ENCODE measurements at places on chromosomes 7 and 10.

DNA sequence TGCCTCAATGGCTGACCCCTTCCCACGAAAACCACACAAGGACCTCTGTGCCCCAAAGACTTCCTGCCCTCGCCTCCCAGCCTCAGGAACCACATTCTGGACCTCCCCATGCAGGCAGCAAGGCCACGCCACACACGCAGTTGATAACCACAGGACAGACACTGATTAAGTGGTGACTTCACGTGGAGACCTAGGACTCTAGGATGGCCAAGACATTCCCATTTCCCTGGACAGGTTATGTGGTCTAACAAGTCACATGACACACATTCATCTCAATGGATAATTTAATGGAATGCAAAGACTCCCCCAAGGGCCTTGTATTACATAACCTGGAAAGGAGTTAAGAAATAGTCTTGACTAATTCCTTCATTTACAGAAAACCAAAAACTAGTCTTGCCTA lies 110.2 kb downstream of the LARP4B start:
- DNase-seq: no peak

GRCh38 chr7:154613811-154614210 lies 389.1 kb downstream of the PAXIP1 start:
- DNase-seq: no peak

GRCh38 chr10:66982053-66982420 lies 56.2 kb downstream of the LRRTM3 start:
- DNase-seq: no peak

- DNase-seq: no peak
Observed at GRCh38 chr10:83678850-83679249, 460.5 kb upstream of the GHITM start.

DNA sequence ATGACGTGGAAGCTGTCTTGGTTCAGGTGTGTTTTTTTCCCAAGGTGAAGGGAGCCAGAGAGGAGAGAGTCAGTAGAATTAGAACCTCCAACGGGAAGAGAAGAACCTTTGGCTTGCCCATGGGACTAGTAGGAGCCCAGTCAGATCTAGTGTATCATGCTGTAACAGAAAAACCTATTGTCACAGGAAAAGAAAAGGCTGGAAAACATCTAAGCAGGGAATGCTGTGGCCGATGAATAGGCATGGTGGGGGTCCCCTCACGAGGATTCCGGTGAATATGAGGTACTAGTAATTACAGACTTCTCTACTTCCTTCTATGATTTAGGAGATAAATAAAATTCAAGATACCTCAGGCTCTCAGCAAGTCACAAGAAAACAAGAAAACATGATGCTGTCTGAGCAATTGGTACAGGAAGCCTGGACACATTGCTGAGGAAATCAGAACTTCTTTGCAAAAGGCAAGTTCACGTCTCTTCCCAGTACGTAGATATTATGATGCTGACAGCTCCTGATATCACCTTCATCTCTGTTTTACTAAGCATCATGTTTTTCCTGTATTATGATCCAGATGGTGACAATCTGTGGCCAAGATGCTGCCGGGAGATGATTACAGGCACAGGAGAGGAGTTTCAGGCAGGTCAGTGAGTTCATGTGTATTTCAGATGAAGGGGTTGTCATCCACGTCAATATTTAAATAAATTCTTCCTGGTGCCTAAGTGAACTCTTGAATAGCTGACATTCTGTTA lies 54.3 kb upstream of the NPY start:
- DNase-seq: no peak

DNA sequence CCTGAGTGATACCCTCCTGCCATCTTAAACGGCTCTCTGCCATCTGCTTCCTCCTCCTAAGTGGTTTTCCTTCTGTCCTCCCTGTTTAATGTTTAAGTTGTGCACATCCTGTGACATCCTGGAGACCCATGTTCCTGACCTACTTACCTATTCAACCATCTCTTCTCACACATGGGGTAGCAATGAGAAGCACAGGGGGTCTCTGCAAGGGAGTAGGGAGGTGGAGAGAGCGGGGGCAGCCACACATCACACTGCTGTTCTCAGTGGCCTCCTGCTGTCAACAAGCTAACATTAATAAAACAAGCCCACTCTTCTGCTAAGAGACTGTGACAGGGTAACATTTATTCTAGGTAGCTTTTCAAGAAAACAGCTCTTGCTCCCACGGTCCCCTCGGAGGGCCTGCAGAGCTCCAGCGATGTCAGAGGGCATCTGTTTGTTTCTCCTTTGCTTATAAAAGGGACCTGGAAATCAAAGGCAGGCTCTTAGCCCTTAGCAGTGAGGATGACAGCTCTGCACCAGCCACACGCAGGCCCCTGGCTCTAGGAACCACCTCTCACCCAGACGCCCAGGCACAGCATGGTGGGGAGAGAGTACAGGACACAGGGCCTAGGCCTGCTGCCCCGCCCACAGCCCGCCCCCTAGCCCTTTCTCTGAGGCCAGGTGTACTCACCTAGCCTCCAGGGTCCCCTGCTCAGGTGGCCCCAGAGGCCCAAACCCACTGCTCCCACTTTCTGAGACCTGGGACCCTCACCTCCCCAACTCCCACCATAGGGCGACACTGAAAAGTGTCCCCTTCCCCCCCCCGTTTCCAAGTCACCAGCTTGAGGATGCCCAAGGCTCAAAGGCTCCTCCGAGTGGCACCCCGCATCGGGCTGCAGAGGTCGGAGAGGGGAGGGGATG lies 943 bp upstream of the SLC18A2 start:
- peak; percentile 65 for DNase-seq
